GM10248 (cell line): ENCODE measurements at places on chromosomes 3 and 15.

DNA sequence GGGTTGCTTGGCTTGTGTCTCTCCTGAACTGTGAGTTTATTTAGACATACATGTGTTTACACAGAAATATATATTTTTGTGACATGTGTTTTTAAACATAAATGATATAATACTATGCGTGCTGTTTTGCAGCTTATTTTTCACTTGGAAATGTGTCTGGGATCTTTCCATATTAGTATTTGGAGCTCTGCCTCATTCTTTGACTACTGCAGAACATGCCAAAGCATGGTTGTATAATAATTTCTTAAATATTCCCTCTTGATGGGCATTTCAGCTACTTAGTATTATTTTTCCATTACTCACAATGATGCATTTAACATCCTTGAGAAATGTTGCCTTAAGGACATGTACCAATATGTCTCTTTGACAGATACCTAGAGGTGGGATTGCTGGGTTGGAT lies 19.5 kb downstream of the ANAPC13 start:
- no peak for DNase-seq

DNA sequence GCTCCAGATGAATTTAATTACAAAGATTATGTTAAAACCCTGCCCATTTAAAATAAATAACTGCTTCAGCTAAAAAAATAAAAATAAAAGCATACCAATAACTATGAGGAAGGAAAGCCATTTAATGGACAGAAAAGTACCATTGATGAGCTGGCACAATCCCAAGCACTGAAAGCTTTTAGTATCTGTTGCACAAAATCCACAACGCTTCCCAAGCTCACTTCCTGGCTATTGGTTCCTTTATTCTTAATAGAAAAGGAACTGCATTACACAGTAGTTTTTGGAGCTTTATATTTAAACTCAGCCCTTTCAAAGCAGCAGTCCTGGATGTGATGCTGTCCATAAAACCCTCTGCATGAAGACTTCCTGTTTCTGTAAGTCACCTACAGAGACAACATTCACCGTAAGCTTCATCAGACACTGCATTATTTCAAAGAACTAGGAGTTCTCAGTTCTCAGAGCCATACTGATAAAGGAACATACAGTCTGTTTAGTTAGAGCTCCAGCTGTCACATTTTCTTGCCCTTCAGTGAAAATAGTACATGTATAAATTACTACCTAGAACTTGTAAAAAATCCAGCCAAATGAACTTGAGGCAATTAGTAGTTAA lies 81.5 kb downstream of the CSNK1G1 start:
- peak; percentile 26 for DNase-seq

GRCh38 chr3:173913974-173914421 lies 516.5 kb downstream of the NLGN1 start:
- no peak for DNase-seq

GRCh38 chr3:135784557-135784956 lies 181.0 kb upstream of the PPP2R3A start:
- peak; percentile 31 for DNase-seq

- DNase-seq: no peak
Measured at GRCh38 chr3:26719134-26719533, 96.6 kb downstream of the LRRC3B start.

GRCh38 chr3:112688085-112688769 lies 47.3 kb upstream of the CCDC80 start:
- DNase-seq: no peak

GRCh38 chr15:60534546-60534945 lies 55.6 kb upstream of the ICE2 start:
- DNase-seq: no peak

- DNase-seq: peak; percentile 78
Measured at GRCh38 chr15:40115670-40116093, 7.0 kb upstream of the BMF start.

- peak; percentile 78 for DNase-seq
Measured at GRCh38 chr15:99433026-99433756, 132.6 kb upstream of the MEF2A start.

DNA sequence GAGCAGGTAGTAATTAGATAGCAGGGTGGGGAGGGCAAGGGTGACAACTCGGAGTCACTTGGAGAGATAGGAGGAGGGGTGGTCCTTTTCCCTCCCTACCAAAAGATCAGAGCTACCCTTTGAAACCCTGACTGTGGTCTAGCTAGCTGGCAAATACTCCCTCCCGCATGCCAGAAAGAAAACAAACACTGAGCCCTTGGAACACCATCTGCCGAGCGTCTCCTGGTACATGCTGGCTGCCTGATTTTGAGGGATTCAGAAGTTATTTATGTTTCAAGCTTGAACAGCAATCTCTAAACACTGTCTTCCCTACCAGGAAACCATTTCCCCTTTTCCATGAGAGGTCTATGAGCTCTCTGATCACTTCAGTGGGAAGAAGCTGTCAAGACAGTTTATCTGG lies 291.6 kb upstream of the CFAP20DC start:
- no peak for DNase-seq

GRCh38 chr3:183764847-183765731 lies 60.3 kb downstream of the MAP6D1 start:
- no peak for DNase-seq

DNA sequence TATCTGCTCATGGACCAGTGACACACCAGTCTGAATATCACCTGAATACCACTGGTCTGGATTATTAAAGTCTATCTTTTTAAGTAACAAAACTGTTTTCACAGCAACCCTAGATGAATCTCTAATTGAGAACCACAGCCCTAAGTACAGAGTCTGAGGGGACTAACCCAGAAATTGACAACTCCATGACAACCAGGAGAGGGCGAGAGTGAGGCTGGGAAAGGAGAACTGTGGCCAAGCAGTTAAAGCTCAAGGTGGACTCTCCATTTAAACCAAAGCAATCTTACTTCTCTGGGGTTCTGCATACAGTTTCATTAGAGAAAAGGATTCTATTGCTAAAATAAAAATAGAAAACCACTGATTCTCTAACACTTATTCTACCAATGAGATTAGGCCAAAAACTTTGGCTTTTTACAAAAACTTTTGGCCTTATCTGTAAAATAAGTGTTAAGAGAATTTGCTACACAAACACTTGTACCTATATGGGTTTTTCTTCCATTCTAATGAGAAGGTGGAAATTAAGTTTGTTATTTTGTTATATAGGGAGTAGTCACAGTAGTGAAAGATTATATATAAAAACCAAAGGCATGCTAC lies 11.4 kb downstream of the NEK10 start:
- DNase-seq: peak; percentile 48

GRCh38 chr3:154188846-154189245 lies 67.7 kb downstream of the ARHGEF26 start:
- no peak for DNase-seq

GRCh38 chr15:58605931-58606530 lies 143.5 kb downstream of the ADAM10 start:
- no peak for DNase-seq

DNA sequence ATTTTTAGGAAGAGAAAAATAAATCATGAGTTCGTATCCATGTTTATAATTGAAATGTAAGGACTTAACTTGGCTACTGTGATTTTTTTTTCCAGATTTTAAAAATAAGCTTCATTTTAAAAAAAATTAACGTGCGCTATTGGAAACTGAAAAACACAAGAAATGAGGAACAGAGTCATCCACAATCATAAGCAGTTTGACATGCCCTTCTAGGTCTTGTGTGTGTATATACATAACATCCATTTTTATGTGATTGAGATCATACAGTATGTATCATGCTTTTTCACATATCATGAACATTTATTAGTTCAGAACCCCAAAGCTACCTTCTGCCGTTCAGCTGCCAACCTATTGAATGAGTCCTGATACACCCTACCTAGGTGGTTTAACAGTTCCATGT lies 22.7 kb downstream of the IREB2 start:
- no peak for DNase-seq

DNA sequence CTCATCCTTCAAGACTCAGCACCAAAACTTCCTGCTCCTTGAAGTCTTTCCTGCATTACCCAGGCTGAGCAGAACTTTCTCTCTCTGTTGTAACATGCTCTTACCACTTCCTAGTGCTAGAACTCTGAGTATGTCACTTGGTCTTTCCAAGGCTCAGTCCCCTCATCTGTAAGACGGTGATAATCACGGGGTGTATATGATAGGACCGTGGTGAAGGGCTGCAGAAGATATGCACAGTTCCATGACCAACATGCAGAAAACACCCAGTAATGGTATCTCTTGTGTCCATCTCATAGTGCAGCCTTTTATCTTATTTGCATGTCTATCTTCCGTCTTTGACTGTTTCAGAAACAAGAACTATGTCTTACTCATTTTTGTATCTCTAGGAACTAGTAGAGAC lies 154.5 kb downstream of the ZNF621 start:
- no peak for DNase-seq

DNA sequence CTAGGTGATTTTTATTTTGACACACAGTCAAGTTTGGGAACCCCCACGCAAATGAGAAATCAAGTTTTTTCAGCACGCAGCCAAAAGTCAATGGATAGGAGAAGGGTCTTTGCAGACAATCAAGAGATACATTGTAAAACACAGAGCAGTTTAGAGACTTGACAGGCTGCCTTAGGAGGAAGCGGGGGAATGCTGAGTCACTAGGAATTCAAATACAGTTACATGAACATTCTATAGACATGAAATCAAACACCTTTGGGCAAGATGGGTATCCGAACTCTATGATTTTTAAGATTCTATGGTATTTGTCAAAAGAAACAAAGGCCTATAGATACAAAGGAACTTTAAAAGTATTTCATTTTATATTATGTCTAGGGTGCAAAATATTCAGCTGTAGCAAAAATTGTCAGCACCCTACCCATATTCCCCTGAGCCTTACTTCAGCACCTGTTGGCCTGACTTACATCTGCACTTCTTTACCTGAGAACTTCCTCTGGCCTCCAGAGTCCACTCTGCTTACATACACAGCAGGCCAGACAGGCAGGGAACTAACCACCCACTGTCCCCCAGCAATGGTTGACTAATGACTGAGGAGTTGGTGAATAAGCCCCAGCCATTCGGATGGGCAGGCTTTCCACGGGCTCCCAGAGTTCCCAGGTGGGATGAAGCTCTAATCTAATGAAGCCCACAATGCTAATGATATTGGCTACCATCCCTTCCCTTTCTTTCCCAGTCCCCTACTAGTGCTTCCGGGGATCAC lies 289.3 kb upstream of the RORA start:
- DNase-seq: no peak

DNA sequence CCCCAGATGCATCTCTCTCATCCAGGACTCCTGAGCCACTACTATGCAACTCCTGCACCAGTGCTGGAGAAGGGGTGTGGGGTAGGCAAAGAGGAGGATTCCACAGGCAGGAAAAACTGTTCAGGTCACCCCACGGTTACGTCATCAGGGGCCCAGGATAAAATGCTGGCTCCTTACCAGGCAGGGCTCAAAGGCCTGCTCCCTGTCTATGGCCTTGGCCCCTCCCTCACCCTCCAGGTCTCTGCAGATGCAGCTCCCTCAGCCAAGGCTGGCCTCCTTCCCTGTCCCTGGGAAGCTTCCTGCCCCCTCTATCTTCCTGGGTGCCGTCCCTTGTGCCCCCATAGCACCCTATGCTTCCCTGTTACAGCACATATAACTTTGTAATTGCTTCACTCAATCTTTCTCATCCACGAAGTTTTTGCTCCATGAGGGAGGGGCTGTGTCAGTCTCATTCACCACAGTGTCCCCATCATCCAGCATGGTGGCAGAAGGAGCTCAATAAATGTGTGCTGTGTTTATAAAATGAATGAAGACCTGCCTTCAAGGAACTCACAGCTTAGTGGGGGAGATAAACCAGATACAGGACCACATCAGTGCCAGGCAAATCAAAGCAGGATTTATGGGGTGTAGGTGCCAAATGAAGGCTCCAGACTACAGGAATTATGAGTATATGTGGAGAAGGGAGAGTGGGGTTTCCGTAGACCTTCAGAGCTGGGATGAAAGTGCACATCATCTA lies 18.6 kb downstream of the KBTBD13 start:
- DNase-seq: no peak

GRCh38 chr15:58399739-58400138 lies 32.1 kb upstream of the LIPC start:
- no peak for DNase-seq
